ENCODE measurements at places on chromosomes 3 and 15.

DNA sequence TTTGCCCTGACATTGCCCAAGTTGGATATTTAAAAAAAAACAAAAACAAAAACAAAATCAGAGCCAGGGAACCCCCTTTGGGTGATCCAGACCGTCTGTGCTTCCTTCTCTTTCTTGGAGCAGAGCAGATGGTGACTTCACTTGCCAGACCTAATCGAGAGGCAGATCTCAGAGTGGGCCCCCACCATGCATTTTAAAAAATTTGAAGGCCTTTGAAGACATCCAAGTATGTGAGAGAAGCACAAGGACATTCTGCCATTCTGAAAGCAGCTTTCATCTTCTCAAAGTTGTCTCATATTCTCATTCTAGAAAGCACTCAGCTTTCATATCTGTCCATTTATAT, 93.3 kb downstream of the SV2B start:
- no peak for DNase-seq

DNA sequence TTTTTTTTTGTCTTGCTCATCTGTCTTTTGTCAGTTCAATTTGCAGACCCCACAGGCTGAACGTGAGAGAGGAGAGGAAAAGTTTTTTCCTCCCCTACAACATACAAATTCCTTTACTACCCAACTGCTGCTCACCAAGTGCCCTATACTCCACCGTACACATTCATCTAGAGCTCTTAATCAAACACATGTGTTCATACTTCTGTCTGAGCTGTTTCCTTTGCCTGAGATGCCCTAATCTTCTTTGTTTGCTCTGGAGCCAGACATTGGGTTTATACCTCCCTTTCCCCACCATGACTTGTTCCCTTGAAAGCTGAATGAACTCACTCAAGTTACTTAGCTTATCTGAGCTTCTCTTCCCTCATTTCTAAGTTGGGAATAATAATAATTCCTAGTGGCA, 122.7 kb upstream of the RASGRP1 start:
- no peak for DNase-seq

- no peak for DNase-seq
Measured at GRCh38 chr15:99967841-99968371, 234.7 kb upstream of the LYSMD4 start.

GRCh38 chr15:60009124-60009960, 5.2 kb downstream of the FOXB1 start:
- DNase-seq = no peak

- DNase-seq = no peak
Measured at GRCh38 chr15:57384816-57385215, 8.5 kb downstream of the CGNL1 start.

- DNase-seq = no peak
Measured at GRCh38 chr3:178320456-178321351, 215.5 kb upstream of the KCNMB2 start.

DNA sequence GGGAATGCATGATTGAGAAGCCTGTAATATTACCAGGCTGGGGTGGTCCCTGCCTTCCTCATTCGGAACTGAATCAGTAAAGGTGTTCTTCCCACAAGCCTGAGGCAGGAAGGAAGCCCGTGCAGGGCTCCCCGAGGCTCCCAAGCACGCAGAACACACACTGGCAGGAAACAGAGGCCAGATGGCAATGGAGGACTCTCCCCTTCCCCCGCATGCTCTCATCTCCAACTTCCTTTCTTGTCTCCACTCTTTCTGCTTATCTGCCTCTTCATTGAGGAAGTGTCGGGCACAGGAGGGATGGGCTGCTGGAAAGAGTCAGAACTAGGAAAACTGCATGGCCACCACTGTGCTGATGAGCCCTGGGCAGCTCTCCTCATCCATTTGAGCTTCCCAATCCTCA, 123.5 kb downstream of the NUP210 start:
- no peak for DNase-seq

- DNase-seq = no peak
Measured at GRCh38 chr3:170531657-170532335, 54.1 kb downstream of the SLC7A14 start.

DNA sequence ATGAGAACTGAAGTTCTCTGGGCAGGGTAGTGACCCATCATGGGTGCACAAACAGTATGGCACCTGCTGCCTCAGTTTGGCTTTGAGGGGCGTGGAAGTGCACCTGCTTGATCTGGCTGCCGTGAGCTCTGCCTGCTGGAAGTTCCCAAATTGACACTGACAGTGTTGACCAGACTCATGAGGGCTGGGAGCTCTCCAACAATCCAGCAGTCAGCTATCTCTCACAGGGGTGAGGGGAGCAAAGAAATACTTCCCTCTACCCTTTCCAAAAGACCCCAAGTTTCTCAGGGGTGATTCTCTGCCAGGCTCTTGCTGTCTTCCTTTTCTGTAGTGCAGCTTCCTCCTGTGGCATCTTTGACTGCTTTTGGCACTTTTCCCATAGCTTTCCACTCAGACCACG, 49.4 kb upstream of the ROBO1 start:
- DNase-seq = no peak

GRCh38 chr15:68360721-68361120, 71.2 kb downstream of the ITGA11 start:
- DNase-seq = no peak
